ENCODE measurements at places on chromosomes 5 and 9.

GRCh38 chr5:68141494-68141893, 74.1 kb upstream of the PIK3R1 start:
- DNase-seq = peak; percentile 57

- DNase-seq = no peak
These were observed 55.7 kb upstream of the EQTN start for GRCh38 chr9:27352457-27353165.

DNA sequence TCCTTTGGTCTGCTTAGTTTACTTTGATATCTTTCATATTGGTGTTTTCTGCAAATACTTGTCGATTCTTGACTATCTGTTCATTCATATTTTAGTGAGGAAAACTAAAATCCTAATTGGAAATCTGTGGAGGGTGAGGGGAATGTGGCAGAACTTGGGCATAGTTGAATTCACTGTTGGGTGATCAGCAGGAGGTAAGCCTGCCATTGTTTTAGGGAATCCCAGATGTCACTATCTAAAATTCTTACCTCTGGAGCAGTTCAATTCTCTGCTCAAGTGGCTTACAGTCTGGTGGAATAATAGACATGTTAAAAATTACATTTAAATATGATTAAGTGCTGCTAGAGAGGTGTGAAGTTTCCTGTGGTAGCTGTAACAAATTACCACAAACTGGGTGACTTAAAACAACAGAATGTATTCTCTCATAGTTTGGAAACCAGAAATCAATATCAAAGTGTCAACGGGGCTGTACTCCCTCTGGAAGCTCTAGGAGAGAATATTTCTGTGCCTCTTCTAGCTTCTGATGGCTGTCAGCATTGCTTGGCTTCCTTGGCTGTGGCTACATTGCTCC, 90.3 kb upstream of the GCNT4 start:
- DNase-seq = no peak

- DNase-seq = no peak
These were observed 70.7 kb downstream of the ANKRD33B start for GRCh38 chr5:10634562-10634961.

- DNase-seq = no peak
These were observed 53.3 kb upstream of the LMNB1 start for GRCh38 chr5:126723643-126724042.

- no peak for DNase-seq
These were observed 487.5 kb upstream of the SGCD start for GRCh38 chr5:155839251-155840037.

DNA sequence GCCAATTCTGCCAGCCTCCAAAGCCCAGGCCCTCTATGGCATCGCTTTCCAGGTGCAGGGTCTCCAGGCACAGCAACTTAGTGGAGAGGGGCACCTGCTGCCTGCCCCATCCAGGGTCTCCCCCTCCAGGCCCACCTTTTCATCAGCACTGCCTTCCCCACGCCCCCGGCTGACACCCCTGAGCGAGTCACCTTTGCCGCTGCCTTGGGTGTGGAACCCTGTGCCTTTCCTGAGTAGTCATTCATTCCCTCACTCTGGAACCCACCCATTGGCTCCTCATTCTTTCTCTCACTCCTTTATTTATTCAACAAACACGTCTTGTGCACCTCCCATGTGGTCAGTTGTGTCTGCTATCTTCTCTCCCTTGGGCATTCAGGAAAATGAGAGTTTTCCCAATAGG, 14.5 kb upstream of the RPL26L1 start:
- peak; percentile 48 for DNase-seq

GRCh38 chr5:17147617-17148016, 69.8 kb upstream of the BASP1 start:
- no peak for DNase-seq

DNA sequence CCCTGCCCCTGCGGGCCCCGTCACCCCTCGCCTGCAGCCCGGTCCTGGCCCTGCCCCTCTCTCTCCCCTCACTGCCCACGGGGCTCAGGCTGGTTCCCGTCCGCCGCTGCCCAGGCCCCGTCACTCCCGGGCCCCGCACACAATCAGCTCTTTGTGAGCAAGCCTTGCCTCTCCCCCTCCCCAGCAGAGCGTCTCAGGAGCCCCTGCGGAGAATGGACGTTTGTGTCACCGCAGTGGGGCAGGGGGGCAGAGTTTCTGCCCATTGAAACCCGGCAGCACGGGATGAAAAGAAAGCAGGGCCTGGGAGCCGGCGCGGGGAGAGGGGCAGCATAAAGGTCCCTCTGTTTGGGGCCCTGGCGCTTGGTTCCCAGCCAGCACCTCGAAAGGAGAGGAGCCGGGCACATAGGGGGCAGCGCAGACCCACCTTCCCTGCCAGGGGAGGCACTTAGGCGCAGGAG, 13.5 kb upstream of the NUP214 start:
- DNase-seq = no peak

DNA sequence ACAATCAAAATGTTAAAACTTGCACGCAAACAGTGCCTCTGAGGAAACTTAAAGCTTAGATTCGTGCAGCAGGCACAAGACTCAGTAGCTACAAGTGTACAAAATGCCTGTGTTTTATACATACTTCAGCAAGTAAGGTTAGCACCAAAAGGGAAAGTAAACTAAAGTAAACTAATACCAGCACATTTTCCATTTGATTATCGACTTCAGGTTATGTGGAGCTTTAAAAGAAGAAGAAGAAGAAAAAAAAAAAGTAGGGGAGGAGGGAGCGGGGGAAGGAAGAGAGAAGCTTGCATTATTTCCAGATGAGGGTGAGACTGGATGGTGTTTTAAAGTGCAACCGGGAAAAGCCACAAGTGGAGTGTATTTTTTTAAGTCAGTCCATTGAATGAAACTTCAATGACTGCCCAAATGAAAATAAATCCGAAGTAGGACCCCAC, 596 bp upstream of the ADAMTS6 start:
- DNase-seq = peak; percentile 63

DNA sequence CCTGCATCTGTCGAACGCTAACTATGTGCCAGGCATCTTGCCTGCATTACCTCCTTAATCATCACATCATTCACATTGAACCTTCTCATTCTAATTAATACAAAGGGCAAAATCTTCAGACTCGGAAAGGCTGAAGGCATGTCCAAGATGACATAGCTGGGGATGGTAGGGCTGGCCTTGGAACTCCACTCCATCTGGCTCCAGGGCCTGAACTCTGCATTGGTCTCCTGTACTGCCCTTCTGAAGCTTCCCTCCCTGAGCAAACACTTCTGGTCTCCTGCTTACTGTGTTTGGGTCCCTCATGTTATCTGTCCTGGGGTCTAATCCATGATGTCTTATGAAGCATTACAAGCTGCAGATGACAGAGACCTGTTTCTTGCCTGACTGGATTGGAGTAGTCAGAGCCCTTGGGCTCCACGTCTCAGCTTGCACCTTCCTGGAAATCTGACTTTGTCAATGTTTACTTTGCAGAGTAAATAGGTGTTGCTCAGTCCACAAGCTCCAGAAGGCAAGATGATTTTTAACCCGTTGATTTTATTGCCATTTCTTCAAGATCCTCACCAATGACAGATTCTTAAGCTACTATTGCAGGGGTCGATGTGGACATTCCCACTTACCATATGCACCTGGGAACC, 106.1 kb downstream of the GALNT10 start:
- DNase-seq = no peak

- DNase-seq = no peak
These were observed 2.9 kb downstream of the MEGF9 start for GRCh38 chr9:120711354-120711753.

DNA sequence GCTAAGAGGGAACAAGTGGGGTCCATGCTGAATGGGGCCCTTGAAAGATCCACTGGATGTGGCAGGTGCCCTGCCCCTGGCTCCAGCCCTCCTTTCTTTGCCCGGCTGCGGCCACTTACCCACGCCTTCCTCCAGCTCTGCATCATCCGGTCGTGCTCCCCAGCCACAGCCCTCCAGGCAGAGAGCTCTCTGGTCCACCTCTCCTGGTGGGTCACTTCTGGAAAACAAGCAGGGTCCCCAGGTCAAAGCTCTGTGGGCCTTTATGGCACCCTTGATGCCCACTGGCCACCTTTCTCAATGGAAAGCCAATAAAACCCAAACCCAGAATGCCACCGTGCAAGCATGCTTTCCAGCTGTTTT, 45.0 kb downstream of the SECISBP2 start:
- no peak for DNase-seq

DNA sequence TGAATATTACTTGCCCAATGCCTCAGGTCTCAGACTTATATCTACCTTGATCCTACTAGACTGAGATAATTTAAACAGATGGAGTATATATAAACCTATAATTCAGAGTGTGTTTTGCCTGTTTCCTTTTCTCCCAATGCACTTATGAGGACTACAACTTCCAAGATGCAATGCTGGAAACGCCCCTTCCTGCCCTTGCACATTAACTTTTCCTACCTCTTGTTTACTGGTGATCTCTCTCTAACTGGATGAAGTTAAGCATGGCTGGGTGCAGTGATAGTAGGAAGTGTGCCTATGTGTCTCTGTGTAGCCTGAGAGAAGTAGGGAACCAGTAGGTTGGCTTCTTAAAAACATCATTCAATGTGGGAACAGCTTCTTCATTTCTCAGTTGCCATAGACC, 115.2 kb downstream of the SVEP1 start:
- DNase-seq = peak; percentile 17

GRCh38 chr5:171450423-171451331, 31.2 kb downstream of the FGF18 start:
- peak; percentile 85 for DNase-seq

- DNase-seq = no peak
These were observed 186.0 kb downstream of the TENT4A start for GRCh38 chr5:6899221-6899620.

DNA sequence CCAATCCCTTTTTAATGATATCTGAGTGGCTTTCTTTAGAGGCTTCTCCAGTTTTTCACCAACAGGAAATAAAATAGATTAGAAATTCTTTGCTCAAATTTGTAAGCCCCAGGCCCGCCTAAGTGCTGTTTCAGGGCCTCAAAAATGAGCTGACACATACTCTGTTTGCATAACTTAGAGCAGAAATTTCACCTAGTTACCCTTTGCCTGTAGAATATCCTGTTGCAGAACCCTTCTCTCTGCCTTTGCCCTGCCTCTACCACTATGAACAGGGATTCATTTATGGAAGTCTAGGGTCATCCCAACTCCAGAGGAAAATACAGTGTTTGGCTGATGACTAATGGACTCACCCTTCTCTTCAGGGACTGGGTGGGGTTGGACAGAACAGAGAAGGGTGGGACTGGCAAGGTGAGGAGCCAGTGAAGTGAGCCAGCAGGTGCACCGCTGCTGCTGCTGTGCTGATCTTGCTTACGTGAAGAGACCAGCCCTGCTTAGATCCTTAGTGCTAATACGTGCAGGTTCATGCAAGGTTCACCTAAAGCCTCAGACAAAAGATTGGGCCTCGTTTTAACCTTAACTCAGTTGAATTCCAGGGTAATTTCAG, 22.8 kb downstream of the OSTF1 start:
- DNase-seq = no peak

DNA sequence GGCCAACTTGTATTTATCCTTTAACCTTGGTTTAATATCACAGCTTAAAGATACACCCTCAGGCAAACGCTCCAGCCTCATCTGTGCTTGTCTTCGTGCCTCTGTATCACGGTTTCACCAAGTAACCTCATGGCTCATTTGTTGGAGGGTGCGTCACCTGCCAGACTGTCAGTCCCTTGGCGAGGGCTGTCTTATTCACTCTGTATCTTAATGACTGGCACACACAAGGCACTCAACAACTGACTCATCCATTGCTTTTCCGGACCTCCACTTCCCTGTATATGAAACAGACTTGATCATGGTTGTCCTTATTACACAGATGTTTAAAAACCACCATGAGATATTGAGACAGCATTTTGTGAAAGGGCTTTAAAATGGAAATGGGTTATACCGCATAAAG, 28.0 kb downstream of the LCP2 start:
- DNase-seq = no peak

Measured in EH (cell line).